ENCODE measurements at places on chromosomes 11 and 22.

GRCh38 chr11:62902932-62903331, 18.2 kb downstream of the CHRM1 start:
- no peak for DNase-seq

- peak; percentile 51 for DNase-seq
Observed at GRCh38 chr22:37316875-37317371, 34.6 kb downstream of the CYTH4 start.

GRCh38 chr11:19673924-19674729, 38.5 kb upstream of the NAV2 start:
- DNase-seq, result peak; percentile 53

DNA sequence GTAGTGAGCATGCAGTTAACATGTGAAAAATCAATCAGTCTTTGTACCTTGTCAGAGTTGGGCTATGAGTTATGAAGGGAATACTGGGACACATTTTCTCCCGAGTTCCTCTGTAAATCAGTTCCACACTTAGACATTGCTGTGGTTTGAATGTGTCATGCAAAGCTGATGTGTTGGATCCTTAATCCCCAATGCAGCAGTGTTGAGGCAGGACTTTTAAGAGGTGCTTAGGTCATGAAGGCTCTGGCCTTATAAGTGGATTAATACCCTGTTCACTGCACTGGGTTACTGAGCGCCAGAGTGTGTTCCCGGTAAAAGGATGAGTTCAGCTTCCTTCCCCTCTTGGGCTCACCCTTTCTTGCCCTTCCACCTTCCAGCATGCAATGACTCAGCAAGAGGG, 742.1 kb upstream of the TENM4 start:
- no peak for DNase-seq

- no peak for DNase-seq
Observed at GRCh38 chr11:77806415-77806814, 14.1 kb downstream of the RSF1 start.
